ENCODE measurements at places on chromosomes 13 and 19. TPM values are rescaled to one million over a fixed set of nuclear protein-coding genes. Genes with fewer than 3 reads are reported as not detected.

DNA sequence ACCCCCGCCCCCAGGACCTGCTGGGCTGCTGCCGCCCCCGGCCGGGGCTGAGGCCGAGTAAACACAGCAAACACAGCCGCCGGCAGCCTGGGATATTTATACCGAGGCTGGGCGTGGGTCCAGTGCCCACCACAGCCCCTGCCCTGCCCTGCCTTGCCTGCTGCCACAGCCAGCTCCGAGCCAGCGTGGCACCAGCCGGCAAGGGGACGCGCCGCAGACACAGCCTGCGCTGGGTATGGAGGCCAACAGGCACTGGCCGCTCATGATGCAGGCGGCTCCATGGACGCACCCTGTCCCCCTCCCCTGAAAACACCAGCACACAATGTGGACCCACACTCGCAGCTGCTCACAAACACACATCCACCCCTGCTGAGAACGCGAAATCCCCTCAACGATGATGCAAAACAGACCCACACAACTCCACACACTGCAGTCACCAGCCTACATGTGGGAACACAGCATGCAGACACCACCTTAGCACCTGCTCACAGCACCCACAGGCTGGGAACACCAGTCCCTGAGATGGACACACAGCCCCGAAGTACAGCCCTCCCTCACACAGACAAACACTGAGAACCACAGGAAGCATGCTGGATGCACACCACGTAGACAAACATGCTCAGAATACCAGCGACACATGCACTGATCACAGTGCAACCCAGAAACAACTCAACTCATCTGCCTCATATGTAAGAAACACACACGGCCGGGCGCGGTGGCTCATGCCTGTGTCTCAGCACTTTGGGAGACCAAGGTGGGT is 16.2 kb downstream of the CCDC97 start:
- DNase-seq = no peak

NLRP12 gene
- 0.27 TPM for total RNA-seq

GRCh38 chr13:20126541-20127261 is 34.2 kb downstream of the GJA3 start:
- DNase-seq = no peak

LIM2 gene
- not detected for total RNA-seq

ATP4B gene
- not detected for total RNA-seq
